ENCODE measurements at places on chromosomes 5 and 9. TPM values are rescaled to one million over a fixed set of nuclear protein-coding genes. Genes with fewer than 3 reads are reported as not detected.

IL4 gene
- total RNA-seq: not detected

- DNase-seq: no peak
- H3K36me3 ChIP-seq: no peaks in the 10 kb centered on the region
- H3K4me3 ChIP-seq: no peak overlapping the region
- no peak overlapping the region for H3K27ac ChIP-seq
- H3K4me1 ChIP-seq: no peaks in the 10 kb centered on the region
Measured at GRCh38 chr5:98454904-98455303, 318.6 kb upstream of the RGMB start.

ZCCHC10 gene
- total RNA-seq: 31.4 TPM

NSUN2 gene
- total RNA-seq: 38.6 TPM

NAIP gene
- total RNA-seq: 33.7 TPM

- H3K27ac ChIP-seq: no peak overlapping the region
- no peaks in the 10 kb centered on the region for H3K36me3 ChIP-seq
- no peak for DNase-seq
- no peaks in the 10 kb centered on the region for H3K4me1 ChIP-seq
- no peak overlapping the region for H3K4me3 ChIP-seq
Measured at GRCh38 chr5:80620211-80620610, 34.2 kb upstream of the MSH3 start.

GABRA6 gene
- total RNA-seq: not detected

PCDHB15 gene
- 8.7 TPM for total RNA-seq
